ENCODE measurements at places on chromosomes 7 and 10.
A peak's percentile ranks its signal among the peaks of the same experiment; 100 is the strongest.

DNA sequence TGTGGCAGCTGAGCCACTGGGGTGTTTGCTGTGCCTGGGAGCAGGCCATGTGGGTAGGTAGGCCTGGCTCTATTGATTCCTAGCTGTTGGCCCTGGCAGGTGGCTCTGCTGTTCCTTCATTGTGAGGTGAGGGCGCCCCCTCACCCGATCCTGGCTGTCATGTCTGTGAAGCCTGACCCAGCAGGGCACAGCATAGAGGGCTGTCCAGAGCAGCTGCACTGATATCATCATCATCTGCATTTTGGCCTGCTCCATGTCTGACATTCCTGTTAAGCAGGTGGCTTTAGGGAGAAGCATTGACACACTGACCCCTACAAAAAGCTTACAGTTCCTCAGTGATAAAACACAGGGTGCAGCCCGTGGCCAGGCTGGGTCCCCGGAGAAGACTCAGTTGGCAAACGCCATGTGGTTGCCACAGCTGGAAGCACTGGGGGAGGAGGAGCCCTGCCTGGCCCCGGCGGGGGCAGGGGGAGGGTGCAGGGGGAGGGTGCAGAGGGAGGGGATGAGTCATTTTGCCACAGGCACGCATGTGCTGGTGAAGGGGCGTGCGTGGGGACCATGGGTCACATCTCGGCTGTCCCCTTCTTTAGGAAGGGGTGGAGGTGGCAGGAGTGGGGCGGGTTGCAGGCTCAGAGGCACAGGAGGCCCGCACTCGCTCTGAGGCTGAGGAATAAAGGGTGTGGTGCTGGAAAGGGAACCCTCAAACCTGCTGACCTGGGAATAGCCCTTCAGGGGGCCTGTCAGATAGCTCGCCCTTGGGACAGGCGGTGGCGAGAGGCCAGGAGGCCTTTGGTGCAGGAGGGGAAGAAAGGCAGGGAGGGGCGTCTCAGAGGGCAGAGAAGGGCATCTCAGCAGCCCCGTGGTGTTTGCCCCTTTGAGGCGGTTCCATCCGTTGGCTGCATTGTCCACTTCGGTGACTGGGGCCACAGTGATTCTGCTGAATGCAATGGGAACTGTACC lies 31.6 kb downstream of the IKZF1 start:
- no peak for DNase-seq

- DNase-seq: no peak
Observed at GRCh38 chr7:100892364-100893317, 3.0 kb downstream of the ACHE start.

DNA sequence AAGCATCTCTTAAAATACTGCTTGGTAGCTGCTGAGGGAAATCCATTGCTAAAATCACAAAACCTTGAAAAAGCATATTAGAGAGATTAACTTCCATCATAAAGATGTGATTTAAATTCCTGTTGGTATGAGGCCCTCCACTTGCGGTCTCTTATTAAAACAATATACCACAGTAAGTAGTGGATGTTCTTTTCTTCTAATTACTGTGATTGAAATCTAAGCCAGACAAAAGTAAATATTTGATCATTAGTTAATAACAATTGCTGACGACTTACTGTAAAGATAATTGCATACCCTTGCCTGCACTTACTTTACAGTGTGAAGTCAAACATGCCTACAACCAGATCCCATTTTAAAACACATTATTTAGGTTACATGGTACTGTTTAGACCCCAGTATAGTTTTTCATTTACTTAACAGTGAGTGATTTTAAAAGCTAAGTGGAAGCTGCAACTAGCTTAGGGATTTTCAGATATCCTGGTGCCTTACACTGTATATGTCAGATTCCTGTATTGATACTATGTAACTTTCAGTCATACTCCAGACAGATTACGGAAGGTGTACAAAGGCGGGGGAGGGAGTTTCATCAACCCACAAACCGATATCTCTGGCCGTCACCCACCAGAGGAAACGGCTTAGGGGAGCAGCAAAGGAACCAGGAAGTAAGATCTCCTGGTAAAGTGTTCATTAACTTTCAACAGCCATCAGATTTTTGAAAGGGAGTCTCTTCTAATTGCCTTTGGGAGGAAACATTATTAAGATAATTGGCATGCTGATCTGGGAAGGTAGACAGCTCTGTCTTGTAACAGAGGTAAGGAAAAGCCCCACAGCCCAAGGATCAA lies 986 bp downstream of the NRP1 start:
- no peak for DNase-seq

DNA sequence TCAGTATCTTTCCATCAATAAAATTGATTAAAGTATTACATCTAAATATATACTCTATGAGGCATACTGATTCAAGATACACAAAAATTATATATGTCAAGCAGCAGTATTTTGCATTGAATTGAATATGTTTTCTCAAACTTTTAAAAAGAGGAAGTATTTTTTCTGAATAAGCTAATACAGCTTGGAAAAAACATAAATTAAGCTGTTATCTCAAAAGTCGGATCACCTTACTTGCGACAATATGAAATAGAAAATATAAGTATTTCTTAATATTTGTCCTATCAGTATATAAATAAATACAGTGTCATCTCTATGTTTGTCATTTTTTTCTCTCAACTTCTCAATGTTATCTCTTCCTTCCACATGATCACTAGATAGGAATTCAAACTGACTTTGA lies 139.3 kb downstream of the MBL2 start:
- DNase-seq: no peak

DNA sequence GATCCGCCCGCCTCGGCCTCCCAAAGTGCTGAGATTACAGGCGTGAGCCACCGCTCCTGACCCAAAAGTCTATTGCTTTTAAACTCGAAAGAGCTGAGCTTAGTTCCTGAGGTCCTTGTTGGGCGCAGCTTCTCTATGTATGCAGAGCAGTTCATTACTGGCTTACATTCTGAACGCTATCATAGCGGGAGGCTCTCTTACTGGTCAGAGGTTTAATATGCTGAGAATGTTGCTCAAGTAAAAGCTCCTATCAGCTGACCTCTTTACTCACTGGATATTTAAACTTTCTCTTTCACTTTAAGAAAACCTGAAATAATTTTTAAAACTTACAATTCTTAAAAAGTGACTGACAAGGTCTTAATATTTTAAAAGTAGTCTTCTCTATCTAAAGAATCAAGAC lies 160.8 kb upstream of the WNT16 start:
- DNase-seq: no peak

GRCh38 chr7:150983893-150984368 lies 5.8 kb upstream of the KCNH2 start:
- DNase-seq: no peak

DNA sequence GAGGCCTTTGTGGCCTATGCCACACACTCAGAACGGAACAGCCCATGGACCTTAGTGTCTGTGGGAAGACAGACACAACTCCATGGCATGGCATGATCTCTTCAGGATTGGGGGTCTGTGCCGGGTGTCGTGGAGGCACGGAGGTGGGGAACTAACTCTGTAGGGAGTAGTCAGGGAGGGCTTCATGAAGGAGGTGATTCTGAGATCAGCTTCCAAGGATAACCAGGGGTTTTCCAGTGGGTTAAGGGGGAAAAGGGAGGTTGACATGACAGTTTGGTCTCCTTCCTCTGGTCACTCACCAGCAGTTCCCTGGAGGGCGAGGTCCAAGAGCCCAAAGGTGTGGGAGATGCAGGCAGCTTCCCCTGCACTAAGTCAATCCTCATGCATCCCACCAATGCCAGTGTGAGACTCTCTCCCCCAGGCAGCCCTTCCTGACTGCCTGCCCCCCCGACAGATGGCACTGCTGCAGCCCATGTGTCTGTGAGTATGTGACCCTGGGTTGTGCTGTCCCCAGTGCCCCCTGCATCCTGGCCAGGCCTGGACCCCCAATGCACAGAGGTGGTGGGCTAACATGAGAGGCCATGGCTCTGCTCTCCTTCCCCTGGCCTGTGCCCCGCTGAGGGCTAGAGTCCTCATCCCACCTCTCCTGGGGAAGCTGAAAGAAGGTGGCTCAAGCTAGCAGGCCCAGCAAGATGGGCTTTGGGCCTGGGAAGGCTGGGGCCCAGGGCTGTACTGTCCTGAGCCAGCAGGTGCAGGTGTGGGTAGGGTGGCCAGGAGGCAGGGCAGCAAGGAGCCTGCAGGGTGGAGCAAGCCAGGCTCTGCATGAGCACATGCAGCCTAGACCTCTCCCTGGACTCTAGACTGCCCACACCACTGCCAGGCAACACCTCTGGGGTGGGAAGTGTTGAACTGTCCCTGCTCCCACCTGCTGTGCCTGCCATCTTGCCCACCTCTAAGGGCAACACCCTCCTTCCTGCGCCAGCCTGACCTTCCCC lies 39.7 kb downstream of the RASGEF1A start:
- no peak for DNase-seq

DNA sequence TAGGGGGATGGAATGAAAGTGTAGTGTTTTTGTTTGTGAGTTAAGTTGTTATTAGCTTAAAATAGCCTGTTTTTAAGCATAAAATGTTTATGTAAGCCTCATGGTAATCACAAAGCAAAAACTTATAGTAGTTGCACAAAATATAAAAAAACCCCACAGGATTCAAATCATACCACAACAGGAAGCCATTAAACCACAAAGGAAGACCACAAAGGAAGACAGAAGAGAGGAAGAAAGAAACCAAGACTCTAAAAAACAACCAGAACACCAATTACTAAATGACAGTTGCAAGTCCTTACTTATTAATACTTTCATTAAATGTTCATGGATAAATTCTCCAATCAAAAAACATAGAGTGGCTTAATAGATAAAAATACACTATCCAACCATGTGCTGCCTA lies 63.6 kb downstream of the ANKRD7 start:
- no peak for DNase-seq

GRCh38 chr10:122044713-122045112 lies 55.8 kb downstream of the TACC2 start:
- DNase-seq: no peak

- no peak for DNase-seq
Observed at GRCh38 chr7:155231941-155232340, 65.7 kb upstream of the INSIG1 start.

- no peak for DNase-seq
Observed at GRCh38 chr10:104257235-104257634, 2.5 kb downstream of the GSTO1 start.

- DNase-seq: peak; percentile 73
Observed at GRCh38 chr10:125661941-125662515, 20.9 kb downstream of the TEX36 start.

DNA sequence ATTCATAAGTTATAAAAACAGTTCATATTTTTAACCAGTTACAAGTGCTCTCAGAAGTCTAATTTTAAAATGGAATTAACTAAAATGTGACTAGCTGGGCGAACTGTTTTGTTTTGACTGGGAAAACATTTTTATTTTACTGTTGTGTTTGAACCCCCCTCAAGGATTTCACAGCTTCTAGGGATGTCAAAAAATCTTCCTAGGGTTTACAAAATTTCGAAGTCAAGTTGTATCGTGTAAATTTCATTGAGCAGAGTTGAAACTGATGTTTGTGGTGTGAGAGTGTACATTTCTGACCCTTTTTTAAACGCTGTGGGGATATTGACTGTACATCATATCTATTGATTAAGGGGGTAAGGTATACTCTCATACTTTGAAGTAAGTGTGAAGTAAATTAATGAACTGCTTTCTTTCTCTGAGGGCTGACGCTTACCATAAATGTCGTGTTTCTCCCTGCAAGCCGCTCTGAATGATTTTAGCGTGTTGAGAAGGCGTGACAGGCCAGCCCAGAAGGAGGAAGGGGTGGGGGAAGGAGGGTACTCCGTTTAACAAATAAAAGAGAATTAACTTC lies 1.8 kb upstream of the SP8 start:
- DNase-seq: no peak

- no peak for DNase-seq
Observed at GRCh38 chr10:128009372-128010126, 102.6 kb downstream of the PTPRE start.

GRCh38 chr10:110916554-110917346 lies 2.2 kb downstream of the BBIP1 start:
- peak; percentile 56 for DNase-seq

DNA sequence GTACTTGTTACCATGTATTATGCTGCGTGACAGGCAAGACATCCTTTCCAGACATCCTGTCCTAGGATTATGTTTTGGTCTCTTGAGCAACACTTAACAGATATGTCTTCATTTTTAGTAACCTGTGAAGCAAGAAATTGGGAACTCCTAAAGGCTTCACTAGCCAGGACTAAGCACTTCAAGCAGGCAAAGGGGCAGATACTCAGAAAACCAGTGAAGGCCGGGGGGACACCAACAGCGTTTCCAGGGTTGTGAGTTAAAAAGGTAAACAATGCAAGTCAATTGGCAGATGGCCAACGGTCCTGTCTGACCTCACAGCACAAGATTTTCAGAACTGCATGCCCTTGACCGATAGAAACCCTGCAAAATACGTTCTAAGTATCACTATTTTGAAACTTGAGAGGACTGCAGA lies 77.6 kb upstream of the SFMBT2 start:
- DNase-seq: no peak

DNA sequence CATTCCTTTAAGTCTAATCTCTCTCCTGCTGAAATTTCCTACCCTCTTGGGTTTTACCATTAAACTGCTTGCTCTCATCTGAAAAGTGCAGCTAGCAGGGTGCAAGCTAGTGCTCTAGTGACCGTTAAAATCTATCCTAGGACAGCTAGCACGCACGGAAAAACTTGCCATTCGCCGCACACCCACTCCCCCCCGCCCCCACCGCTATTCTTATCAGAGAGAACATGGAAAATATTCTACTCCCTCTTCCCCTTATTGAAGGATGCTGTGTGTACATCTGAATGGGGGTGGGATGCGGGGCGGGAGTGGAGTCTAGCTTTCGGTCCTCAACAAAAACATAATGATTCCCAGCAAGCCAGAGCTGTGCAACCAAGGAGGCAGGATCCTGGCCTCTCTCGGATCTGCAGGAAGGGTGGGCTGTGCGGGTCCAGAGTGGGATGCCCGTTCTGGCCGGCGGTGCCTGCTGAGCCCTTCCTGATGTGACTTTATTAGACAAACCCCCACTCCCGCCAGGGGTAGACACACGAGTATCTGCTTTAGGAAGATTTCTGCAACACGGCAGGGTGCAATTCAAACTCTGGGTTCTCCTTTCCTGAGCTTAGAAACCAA lies 1.1 kb upstream of the ADRA2A start:
- DNase-seq: no peak

GRCh38 chr7:6015917-6016652 lies 7.0 kb downstream of the AIMP2 start:
- no peak for DNase-seq

Measured in PC-9 (cell line).